ENCODE measurements at places on chromosomes 4 and X.

- H3K27me3 ChIP-seq, result peaks cover 10% of the 10 kb centered on the region
- H3K4me1 ChIP-seq, result no peaks in the 10 kb centered on the region
- no peak overlapping the region for H3K4me3 ChIP-seq
- H3K36me3 ChIP-seq, result no peaks in the 10 kb centered on the region
Observed at GRCh38 chrX:150282953-150283352, 80.2 kb upstream of the MAMLD1 start.

- H3K27ac ChIP-seq, result no peak overlapping the region
- no peak overlapping the region for H3K4me3 ChIP-seq
- DNase-seq, result no peak
- H3K4me1 ChIP-seq, result no peaks in the 10 kb centered on the region
- no peaks in the 10 kb centered on the region for H3K27me3 ChIP-seq
Observed at GRCh38 chr4:138728566-138728965, 287.0 kb upstream of the NOCT start.

- no peak overlapping the region for H3K4me3 ChIP-seq
- no peaks in the 10 kb centered on the region for H3K27me3 ChIP-seq
Observed at GRCh38 chr4:23937173-23937572, 47.3 kb upstream of the PPARGC1A start.

DNA sequence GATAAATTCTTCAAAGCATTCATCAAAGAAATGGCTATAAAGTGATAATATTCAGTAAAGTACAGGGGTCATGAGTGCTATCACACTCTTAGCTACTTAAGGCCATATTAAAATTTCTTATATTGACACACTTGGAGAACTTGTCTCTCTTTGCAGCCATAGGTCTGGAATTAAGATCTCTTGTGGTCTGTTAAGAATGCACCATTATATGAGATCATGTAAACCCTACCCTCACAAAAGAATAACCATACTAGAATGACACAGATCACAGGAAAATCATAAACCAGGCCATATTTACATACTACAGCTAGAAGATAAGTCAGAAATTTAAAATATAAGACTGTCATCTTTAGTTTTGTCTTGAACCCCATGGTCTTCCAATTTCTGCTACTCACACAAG, 434.3 kb downstream of the PDGFC start:
- no peak overlapping the region for H3K4me3 ChIP-seq
- H3K4me1 ChIP-seq, result no peaks in the 10 kb centered on the region
- H3K36me3 ChIP-seq, result no peaks in the 10 kb centered on the region
- H3K27ac ChIP-seq, result no peak overlapping the region

DNA sequence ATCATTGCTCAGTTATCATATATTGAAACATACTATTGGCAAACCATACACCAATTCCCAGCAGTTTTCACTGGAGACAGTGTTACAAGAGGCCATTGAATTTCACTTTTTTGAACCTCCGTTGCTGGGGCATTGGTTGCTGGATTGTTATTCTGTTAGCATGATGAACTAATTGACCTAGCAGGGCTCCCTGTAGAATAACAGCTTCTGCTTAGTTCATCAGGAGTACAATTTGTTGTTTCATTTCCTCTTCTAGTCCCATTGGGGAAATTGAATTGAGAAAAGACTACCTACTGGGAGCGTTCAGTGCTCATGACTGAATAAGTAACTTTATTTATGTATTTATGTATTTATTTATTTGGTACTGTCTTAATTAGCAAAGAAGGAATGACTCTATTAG, 151.6 kb downstream of the SLIT2 start:
- H3K27me3 ChIP-seq, result no peaks in the 10 kb centered on the region
- no peak overlapping the region for H3K27ac ChIP-seq
- no peak overlapping the region for H3K4me3 ChIP-seq

DNA sequence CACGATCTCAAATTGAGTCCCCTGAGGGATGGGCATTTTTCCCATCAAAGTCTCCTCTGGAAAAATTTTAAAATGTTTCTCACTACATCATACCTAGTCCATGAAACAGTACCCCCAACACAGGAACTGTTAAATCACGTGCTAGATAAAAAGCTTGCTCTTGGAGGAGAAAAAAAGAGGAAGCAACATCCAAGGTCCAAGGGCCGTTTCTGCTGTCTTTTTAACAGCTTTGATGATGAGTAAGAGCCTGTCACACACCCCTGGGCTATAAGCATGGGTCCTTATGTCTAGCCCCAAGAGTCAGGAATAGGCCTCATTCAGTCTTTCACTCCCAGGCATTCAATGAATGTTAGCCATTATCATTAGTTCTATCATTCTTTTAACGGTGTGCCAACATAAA, 128.9 kb downstream of the SH3KBP1 start:
- no peak overlapping the region for H3K4me3 ChIP-seq
- no peak for DNase-seq
- H3K36me3 ChIP-seq, result no peaks in the 10 kb centered on the region

DNA sequence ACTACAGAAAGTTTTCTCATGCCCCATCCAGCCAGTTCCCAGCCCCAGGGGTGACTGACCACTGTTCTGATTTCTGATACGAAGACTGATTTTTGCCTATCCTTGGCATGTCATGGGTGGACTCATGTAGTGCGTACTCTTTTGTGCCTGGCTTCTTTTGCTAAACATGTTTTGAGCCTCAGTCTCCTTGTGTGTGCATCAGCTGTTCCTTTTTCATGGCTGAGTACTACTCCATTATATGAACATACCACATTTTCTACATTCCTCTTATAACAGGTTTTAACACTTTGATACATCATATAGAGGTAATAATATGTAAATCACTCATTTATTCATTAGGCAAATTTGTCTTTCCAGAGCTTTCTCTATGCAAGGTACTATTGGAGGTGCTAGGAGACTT, 126.7 kb downstream of the ANAPC4 start:
- no peak overlapping the region for H3K4me3 ChIP-seq
- no peak for DNase-seq
- H3K27me3 ChIP-seq, result no peaks in the 10 kb centered on the region
- H3K4me1 ChIP-seq, result no peaks in the 10 kb centered on the region

DNA sequence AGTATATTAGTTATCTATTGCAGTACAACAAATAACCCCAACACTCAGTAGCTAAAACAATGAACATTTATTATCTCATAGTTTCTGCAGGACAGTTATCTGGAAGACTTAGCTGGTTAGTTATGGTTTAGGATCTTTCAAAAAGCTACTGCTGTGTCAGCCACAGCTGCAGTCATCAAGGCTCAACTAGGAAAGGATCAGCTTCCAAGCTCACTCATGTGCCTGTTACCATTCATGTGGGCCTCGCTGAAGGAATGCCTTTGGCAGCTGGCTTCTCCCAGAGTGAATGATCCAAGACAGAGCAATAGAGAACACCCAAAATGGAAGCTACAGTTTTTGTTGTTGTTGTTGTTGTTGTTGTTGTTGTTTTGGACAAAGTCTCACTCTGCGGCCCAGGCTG, 13.5 kb upstream of the PRSS48 start:
- no peak overlapping the region for H3K27ac ChIP-seq
- DNase-seq, result no peak
- H3K4me3 ChIP-seq, result no peak overlapping the region
- no peaks in the 10 kb centered on the region for H3K4me1 ChIP-seq
- peaks cover 3% of the 10 kb centered on the region for H3K27me3 ChIP-seq

DNA sequence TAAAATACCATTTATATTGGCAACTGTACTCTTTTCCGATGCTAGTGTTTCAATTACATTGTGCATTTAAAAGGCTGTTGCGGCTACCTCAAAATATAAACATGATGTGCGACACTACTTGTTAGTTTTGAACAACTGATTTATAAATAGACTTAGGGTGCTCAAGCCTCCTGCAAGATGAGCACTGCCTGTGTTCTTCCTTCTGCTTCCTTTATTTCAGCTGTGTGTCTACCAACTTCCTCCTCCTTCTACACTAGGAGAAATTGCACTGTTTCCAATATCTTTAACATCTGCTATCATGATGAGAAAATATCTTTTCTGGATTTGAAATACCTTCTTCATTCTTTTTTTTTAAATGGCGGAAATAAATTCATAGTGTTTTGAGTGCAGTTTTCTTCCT, 24.0 kb downstream of the TET2 start:
- H3K27me3 ChIP-seq, result no peaks in the 10 kb centered on the region
- H3K4me3 ChIP-seq, result no peak overlapping the region
- DNase-seq, result no peak
- peaks cover 22% of the 10 kb centered on the region for H3K4me1 ChIP-seq

Measured in natural killer cell treated with Interleukin-12 subunit alpha and Interleukin-12 subunit beta and Interleukin-15 and Interleukin-18, amount 100 ng/mL, for 72 hours (primary cell).